ENCODE measurements at places on chromosomes 12 and 14.

DNA sequence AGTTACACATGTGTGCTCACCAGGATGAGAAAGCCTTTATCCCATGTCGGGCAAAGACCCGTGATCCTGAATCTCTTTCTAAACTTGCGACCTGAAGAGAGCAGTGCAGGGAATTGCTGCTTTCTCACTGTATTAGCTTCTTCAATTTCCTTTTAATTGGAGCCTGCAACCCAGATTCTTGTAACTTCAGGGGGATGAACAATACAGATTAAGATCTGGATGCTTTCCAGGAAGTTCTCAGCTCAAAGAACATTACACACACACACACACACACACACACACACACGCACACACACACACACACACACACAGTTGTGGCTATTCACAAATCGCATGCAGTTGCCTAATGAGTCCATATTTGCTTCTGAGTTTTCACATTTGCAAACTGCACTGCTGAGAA lies 268.3 kb downstream of the NPAS3 start:
- H3K4me3 ChIP-seq = no peak overlapping the region
- no peaks in the 10 kb centered on the region for H3K36me3 ChIP-seq
- no peak for DNase-seq
- H3K4me1 ChIP-seq = no peaks in the 10 kb centered on the region
- H3K27ac ChIP-seq = no peak overlapping the region

DNA sequence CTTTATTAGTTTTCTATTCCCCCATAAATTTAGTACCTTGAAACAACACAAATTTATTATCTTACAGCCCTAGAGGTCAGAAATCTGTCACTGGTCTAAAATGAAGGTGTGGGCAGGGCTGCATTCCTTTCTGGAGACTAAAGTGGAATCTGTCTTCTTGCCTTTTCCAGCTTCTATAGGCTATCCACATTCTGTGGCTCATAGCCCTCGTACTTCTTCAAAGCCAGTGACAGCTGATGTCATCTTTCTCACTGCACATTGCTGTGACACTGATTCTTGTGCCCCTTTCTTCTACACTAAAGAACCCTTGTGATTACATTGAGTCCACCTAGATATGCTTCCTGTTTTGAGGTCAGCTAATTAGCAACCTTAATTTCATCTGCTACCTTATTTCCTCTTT lies 23.2 kb upstream of the DCN start:
- no peaks in the 10 kb centered on the region for H3K4me1 ChIP-seq
- H3K27ac ChIP-seq = no peak overlapping the region
- no peaks in the 10 kb centered on the region for H3K36me3 ChIP-seq
- no peak for DNase-seq

DNA sequence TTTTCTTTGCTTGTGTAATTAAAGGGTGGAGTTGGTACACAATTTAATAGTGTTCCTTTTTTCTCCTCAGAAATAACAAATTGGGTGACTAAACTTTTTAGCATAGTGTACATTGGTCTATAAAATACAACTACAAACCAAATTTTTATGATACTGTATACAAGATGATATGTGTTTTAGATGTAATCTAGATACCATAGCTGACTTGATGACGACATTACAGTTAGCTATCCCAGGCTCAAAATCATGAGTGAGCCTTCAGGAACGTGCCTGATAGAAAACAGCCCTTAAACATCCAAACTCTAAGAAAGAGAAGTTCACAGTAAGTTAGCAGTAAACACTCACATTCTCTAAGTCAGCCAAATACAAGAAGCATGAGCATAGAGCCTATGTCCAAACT lies 99.0 kb upstream of the SSTR1 start:
- H3K27me3 ChIP-seq = no peaks in the 10 kb centered on the region
- DNase-seq = no peak
- H3K4me3 ChIP-seq = no peak overlapping the region

- no peak overlapping the region for H3K4me3 ChIP-seq
- peaks cover 5% of the 10 kb centered on the region for H3K4me1 ChIP-seq
- peak overlapping the region; percentile 13 for H3K27ac ChIP-seq
- H3K36me3 ChIP-seq = no peaks in the 10 kb centered on the region
Observed at GRCh38 chr12:29427964-29428363, 47.0 kb upstream of the ERGIC2 start.

All from activated CD8-positive, alpha-beta T cell treated with anti-CD3 and anti-CD28 coated beads for 36 hours (primary cell).